ENCODE measurements at places on chromosomes 2 and 18.

- no peak for DNase-seq
These were observed 301.8 kb upstream of the GALNT5 start for GRCh38 chr2:156955701-156956100.

DNA sequence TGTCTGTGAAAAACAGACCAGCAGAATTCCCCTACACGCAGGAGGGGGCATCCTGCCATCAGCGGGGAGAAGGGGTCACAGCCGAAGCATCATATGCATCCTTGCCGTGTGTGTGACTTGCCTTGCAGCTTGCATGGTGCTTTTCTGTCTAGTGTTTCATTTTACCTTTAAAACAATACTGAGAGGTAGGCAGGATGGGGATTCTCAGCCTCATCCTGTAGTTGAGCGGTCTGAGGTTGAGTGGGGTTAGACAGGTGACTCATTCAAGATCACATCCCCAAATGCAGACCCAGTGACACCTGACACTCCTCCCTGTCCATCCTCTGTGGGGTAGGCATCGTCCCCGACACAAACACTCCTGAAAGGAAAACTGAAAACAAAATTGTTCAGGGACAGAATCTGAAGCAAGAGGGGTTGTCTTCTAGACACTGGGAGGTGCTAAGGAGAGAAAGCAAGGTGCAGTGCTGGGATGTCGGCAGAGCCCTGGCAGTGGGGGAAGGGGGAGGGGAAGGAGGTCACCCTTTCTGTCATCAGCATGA, 7.9 kb downstream of the ARL4C start:
- DNase-seq: no peak

DNA sequence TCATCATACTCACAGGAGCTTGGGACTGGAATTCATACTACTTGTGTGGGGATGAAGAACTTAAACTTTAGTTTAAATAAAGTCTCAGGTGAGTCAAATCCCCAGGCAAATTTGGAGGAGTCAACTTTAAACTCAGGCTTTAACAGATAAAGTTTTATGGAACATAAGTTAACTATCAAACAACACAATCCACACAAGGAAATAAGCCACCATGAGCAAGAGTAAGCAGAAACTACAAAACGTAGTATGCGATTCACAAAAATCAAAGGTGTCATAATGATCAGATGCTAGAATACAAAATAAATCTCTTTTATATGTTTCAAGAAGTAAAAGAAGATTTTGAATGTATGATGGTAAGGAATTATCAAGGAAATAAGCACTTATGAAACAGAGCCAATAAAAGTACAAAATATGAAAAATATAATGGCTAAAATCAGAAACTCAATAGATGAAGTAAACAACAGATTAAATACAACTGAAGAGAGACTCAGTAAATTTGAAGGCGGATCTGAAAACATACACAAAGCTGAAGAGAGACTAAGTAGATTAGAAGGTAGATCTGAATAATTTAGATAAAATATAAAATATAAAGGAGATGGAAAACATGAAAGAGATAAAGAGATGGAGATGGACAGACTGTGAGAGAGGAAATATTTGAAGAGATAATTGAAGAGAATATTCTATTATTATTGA, 97.5 kb upstream of the TWIST2 start:
- DNase-seq: no peak

- DNase-seq: no peak
These were observed 173.6 kb downstream of the GRB14 start for GRCh38 chr2:164447660-164448059.

DNA sequence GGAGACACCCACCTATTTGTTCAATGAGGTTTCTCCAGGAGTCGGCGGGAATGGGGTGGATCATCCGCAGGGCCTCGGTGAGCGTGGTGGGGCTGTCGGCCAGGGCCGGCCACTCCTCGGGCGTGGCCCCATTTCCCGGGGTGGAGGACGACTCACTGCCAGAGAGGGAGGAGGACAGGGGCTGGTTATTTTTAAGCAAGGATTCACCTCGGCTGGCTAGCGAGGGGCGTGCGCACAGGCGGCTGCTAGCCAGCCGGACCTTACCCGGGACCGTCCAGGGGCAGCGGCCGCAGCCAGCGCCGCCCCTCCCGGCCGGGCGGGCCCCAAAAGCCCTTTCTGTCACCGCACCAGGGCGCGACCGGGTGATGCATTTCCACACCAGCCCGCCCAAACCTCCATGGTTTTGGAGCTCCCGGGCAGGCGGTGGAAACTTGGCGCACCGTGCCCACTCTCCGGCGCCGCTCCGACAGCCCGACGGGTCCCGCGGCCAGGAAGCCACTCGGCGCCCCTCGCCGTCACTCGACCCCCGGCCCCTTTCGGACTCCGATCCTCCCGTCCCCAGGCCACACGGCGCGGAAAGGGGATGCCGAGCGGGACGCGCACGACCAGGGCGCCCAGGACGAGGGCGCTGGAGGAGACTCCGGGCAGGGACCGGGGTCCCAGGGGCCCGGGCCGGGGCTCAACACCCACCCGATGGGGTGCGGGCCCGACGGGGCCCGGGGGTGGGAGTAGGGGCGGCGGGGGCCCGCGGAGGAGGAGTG, 57.1 kb downstream of the SNORC start:
- no peak for DNase-seq

- no peak for DNase-seq
These were observed 6.5 kb downstream of the IGFBP5 start for GRCh38 chr2:216688731-216689340.

- DNase-seq: no peak
These were observed 260.6 kb upstream of the NT5C1B start for GRCh38 chr2:18849841-18850578.

DNA sequence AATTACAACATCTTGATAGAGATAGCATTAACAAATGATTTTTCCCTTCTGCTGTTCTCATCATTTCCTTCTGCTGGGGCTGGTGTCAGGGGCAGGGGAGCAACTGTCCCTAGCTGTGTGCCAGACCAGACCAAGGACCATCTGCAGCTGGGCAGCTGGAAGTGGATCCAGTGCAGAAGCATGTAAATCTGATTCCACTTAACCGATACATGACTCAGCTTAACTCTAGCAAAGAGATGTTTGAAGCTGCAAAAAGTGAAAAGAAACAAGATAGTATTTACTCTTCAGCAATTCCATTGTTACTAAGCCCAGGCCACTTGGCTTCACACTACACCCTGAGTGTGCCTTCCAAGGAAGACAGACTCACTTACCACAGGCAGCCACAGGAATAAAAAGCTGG, 151.1 kb downstream of the GALNT1 start:
- DNase-seq: no peak

All from epithelial cell of proximal tubule (primary cell).